Spleen (tissue), 13 donors: ENCODE measurements at places on chromosomes 2 and 18.

DNA sequence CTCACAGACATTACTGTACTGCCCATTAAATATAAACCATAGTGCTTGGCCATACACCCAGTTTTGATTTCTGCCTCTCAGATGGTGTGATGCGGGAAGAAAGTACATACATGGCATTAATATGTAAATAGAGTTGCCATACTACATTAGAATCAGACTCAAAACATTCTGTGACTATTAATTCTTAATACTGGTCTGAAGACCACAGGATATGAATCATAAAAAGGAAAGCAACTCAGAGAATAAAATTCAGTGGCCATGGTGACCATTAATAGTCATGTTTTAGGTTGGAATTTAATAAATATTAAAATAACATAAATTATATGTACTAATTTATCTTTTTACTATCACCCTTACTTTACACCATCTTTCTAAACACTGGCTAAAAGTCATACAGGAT is 33.0 kb upstream of the WDR75 start:
- no peak for DNase-seq

GRCh38 chr2:168030862-168031624 is 216.4 kb downstream of the STK39 start:
- no peak for DNase-seq

DNA sequence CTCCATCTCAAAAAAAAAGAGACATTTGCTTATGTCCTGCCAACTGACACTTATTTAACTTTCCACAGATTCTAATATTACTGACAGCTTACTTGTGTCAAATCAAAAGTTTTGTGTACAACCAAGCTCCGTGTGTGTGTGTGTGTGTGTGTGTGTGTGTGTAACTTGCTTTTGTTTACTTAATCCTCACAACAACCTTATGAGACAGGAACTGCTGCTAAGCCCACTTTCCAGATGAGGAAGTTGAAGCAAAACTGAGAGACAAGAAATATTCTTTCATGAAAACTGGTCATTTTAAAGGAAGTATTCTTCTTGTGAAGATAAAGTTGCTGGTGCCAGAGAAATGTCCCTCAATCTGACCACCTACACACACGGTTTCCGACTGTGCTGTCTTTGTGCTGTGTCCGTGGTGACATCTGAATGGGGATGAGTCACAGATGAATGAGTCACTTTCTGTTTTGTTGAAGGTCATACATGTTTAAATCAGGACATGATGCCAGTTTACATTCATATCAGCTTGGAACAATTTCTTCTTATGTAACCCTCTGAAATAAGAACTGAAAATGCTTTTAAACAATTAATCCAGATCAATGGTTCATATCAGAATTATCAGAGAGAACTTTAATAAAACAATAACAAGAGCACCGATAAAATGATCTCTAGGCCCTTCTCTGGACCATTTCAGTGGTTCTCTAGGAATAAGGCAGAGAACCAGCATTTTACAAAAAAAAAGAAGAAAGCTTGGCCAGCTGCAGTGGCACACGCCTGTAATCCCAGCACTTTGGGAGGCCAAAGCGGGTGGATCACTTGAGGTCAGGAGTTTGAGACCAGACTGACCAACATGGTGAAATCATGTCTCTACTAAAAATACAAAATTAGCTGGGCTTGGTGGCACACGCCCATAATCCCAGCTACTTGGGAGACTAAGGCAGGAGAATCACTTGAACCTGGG is 95.5 kb downstream of the THNSL2 start:
- no peak for DNase-seq

DNA sequence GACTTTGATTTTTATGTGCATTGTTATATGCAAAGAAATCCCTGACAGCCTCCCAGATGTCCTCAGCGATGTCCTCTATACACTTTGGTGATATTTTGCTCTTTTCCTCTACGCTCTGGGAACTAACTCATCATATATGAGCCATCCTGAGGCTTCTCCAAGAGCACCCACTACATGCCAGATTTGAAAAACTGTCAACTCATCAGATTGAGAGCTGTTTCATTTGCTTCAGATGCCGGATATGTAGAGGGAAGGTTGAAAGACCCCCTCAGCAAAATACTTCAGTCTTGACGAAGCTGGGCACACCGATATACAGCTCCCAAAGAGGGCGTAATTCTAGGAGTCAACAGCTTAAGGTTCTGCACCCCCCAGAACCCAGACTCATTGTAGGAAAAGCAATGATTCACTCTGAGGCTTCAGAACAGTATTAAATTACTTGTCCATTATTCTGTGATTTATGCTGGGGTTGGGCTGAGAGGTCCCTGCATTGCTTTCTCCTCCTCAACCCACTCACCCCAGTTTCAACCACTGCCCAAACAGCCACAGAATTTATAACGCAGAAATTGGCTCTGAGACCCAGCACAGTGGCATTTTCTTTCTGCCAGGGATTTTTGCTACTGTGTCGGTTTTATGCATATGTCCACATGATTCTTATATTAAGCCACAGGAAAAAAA is 341.8 kb downstream of the ALK start:
- no peak for DNase-seq

GRCh38 chr18:7619676-7620075 is 52.6 kb downstream of the PTPRM start:
- no peak for DNase-seq

GRCh38 chr18:64718808-64719207 is 569.9 kb upstream of the LINC00305 start:
- no peak for DNase-seq

GRCh38 chr2:45289997-45290709 is 280.9 kb upstream of the SIX2 start:
- no peak for DNase-seq

- DNase-seq: no peak
These were observed 109.7 kb upstream of the ZNF236 start for GRCh38 chr18:76712511-76713140.

DNA sequence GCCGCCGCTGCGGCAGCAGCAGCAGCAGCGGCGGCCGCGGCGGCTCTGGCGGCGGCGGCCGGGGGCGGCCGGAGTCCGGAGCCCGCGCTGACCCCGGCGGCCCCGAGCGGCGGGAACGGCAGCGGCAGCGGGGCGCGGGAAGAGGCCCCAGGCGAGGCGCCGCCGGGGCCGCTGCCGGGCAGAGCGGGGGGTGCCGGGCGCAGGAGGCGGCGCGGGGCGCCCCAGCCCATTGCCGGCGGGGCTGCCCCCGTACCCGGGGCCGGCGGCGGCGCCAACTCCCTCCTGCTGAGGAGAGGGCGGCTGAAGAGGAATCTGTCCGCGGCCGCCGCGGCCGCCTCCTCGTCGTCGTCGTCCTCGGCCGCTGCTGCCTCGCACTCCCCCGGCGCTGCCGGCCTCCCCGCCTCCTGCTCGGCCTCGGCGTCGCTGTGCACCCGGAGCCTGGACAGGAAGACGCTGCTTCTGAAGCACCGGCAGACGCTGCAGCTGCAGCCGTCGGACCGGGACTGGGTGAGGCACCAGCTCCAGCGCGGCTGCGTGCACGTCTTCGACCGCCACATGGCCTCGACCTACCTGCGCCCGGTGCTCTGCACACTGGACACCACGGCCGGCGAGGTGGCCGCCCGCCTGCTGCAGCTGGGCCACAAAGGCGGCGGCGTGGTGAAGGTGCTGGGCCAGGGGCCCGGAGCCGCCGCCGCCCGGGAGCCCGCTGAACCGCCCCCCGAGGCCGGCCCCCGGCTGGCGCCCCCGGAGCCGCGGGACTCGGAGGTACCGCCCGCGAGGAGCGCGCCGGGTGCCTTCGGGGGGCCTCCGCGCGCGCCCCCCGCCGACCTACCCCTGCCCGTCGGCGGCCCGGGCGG is 646 bp downstream of the PHLPP1 start:
- DNase-seq: peak; percentile 95

GRCh38 chr18:79360933-79361332 is 34.8 kb upstream of the NFATC1 start:
- DNase-seq: no peak

DNA sequence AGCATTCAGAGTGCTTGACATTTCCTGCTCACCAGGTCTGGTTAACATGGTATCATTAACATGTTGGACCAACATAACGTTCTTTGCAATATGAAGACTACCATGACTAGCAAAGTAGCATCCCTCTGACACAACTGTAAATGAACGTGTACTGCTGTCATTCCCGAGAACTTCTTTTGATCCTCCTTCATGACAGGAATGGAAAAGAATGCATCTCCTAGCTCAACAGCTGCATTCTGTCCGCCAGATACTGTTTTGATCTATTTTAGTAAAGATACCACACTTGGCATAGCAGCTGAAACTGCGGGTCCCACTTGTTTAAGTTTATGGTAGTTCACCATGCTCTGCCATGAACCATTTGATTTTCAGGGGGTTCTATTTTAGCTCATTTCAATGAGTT is 144.2 kb upstream of the PARD3B start:
- DNase-seq: no peak

GRCh38 chr18:24019641-24020331 is 5.2 kb downstream of the TTC39C start:
- no peak for DNase-seq

- no peak for DNase-seq
These were observed 72.5 kb downstream of the ACOXL start for GRCh38 chr2:110804915-110805314.

DNA sequence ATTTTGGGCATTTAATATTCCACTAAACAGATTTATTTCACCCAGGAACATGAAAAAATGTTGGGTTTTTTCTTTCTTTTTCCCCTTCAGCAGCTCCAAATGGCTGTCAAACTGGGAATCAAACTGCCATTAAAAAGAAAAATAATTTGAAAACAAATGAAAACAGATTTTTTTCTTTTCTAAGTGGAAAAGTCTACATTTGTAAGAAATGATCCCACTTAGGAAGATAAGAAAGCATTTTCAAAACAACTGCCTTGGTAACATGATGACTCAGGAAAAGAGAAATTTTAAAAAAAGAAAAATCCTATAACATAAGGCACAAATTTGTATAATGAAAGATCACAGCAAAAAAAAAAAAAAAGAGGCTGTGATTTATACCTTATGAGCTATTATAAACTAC is 20.0 kb downstream of the ZNF521 start:
- DNase-seq: no peak
